ENCODE measurements at places on chromosomes 16 and 17.

- no peak for DNase-seq
Measured at GRCh38 chr17:1905190-1905913, 75.5 kb downstream of the RPA1 start.

DNA sequence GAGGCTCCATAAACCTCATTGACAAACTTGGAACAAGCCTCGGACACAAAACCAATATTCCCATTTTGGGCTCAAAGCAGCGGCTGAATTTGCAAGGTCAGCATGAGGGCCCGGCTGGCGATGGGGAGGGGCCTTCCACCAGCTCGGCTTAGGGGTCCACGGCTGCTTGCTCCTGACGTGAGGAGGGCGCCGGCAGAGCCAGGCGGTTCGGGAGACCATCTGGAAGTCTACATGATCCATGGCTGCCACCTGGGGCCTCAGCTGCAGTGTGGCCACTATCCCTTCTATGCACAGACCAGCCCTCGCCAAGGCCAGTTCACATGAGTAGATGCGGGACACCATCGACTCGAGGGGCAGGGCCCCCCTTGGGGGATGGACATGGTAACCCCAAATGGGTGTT lies 39.1 kb downstream of the NDEL1 start:
- no peak for DNase-seq

- no peak for DNase-seq
Measured at GRCh38 chr17:77470800-77471733, 330.3 kb downstream of the SEC14L1 start.

DNA sequence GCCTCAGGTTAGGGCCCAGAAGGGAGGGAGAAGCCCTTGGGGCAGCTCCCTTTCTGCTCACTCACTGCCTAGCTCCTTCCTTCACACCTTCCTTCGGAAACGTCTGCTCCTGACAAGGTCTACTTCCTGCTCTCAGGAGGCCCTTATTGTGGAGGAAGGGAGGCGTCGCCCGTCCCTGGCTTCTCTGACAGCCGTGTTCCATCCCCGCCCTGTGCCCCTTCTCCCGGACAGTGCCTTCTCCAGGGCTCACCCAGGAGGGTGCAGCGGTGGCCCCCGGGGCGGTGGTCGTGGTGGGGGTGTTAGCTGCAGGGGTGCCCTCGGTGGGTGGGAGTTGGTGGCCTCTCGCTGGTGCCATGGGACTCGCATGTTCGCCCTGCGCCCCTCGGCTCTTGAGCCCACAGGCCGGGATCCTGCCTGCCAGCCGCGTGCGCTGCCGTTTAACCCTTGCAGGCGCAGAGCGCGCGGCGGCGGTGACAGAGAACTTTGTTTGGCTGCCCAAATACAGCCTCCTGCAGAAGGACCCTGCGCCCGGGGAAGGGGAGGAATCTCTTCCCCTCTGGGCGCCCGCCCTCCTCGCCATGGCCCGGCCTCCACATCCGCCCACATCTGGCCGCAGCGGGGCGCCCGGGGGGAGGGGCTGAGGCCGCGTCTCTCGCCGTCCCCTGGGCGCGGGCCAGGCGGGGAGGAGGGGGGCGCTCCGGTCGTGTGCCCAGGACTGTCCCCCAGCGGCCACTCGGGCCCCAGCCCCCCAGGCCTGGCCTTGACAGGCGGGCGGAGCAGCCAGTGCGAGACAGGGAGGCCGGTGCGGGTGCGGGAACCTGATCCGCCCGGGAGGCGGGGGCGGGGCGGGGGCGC lies 231.9 kb downstream of the SEC14L1 start:
- DNase-seq: peak; percentile 54

DNA sequence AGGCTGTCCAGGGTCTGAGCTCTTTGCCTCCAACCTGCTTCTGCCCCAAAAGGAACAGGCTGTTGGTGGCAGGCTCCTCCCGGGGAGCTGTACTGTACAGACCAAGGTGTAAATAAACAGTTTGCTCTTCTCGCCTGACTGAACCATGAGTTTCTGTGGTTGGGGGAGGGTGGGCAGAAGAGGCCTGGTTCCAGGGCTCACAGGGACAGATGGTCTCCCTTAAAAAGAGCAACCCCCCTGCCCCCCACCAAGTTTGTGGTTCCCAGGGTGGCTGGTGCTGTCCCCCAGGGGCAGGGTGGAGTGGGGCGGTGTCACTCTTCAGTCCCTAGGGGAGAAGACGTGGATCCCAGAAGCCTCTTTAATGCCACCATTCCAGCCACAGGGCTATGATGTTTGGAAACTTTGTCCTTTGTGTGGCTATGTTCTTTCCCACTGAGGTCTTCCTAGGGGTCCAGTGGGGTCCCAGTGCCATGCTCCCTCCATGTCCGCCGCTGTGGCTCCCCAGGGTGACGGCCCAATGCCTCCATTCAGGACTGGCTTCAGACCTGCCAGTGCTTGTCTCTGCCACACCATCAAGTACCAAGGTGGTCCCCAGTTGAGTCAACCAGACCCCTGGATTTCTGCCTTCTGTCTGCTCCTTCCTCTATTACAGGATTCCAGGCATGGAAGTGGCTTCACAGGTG lies 146.7 kb downstream of the RAB11FIP4 start:
- no peak for DNase-seq

GRCh38 chr17:64020056-64020766 lies at the start of gene ICAM2:
TSS of gene ICAM2 (minus strand) at chr17:64020633. CDS start at chr17:64006691, 13,942 bp downstream.
- peak; percentile 84 for DNase-seq

DNA sequence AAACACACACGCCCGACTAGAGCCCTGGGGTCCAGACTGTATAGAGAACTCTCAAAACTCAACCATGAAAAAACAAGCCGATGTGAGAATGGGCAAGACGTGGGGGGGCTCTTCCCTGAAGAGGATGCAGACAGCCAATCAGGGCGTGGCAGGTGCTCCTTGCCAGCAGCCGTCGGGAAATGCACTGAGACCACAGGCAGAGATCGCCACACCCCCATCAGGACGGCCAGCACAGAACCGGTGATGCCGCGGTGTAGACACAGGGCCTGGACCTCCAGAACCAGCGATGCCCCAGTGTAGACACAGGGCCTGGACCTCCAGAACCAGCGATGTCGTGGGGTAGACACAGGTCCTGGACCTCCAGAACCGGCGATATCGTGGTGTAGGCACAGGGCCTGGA lies 169.2 kb downstream of the LAT start:
- no peak for DNase-seq

GRCh38 chr17:17822616-17823015 lies 14.2 kb downstream of the SREBF1 start:
- no peak for DNase-seq

- no peak for DNase-seq
Measured at GRCh38 chr17:8747742-8748141, 3.1 kb upstream of the CCDC42 start.

GRCh38 chr16:52077607-52078006 lies 469.3 kb downstream of the TOX3 start:
- no peak for DNase-seq

DNA sequence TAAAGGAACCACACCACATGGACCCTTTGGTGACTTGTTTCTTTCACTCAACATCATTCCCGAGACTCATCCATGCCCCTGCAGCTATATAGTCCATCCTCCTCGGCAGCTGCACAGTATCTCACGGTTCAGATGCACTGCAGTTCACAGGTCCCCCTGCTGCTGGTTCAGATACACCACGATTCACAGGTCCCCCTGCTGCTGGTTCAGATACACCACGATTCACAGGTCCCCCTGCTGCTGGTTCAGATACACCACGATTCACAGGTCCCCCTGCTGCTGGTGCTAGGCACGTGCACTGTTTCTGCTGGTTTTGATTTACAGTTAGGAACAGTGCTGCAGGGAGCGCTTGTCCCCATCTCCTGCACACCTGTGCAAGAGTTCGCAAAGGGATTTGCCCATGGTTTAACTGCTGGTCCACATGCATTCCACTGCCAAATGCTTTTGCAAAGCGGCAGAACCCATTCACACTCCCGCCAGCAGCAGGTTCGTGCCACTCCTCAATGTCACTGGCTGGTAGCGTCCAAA lies 3.8 kb downstream of the HSDL1 start:
- DNase-seq: no peak

- DNase-seq: no peak
Measured at GRCh38 chr16:20673882-20674683, 23.4 kb downstream of the ACSM1 start.

- no peak for DNase-seq
Measured at GRCh38 chr16:76749780-76750375, 441.1 kb upstream of the MON1B start.

GRCh38 chr17:7141824-7142223 lies 27.2 kb upstream of the ASGR2 start:
- no peak for DNase-seq

DNA sequence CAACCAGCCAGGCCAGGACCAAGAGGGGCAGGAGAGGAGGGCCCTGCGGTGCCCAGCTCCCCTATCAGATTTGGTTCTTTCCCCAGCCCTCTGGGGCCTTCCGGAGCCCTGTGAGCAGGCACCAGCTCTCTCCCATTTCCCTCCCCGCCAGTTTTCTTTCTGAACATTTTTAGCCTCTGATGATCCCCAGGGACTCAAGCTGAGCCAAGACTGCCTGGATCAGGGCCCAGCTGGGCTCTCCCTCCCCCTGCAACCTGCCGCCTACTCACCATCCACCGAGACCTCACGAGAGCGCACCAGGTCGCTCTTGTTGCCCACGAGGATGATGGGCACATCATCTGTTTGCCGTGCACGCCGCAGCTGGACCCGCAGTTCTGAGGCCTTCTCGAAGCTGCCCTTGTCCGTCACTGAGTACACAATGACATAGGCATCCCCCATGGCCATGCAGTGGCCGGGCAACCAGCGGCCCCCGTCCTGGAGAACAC lies 2.0 kb downstream of the RRAD start:
- DNase-seq: no peak

GRCh38 chr17:75390982-75391381 lies 14.5 kb downstream of the GRB2 start:
- no peak for DNase-seq

Measured in activated T-helper 1 cell treated with Interleukin-2 at 50 U/mL for 16 hours (primary cell).